ENCODE measurements at places on chromosomes 3 and 15.

- no peak for DNase-seq
Observed at GRCh38 chr3:101010296-101010695, 17.1 kb upstream of the ABI3BP start.

DNA sequence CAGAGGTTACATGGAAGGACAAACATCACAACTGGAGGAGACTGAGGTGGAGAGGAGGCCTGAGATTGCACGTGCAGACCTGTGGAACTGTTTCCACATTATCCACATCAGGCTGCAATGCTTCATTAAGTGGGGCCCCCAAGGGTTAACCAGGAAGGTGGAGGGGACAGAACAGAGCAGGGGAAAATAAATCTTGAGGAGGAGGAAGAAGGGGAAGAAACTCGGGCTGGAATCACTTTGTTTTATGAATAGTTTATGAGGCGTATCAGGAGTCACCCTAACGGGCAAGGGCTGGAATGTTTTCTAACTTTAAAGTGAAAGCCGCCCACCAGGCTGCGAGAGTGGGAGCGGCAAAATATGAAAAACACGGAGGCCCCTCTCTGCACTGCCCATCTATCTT is 154.9 kb downstream of the WNT5A start:
- DNase-seq: no peak

DNA sequence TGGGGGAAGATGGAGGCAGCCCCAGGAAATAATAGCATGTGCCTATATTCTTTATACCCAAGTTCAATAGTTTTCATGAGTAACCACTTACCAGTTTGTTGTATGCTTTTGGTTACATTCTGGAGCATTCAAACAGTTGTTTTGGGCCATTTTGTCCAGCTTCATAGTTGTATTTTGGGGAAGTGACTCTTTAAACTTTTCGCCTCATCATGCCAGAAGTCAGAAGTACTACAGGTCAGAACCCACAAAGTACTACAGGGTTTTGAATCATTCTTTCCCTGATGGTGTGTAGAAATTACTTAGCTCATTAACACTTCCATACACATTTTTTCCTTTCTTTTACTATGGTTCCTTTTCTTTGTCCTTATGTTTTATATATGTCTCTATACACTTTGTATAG is 210.6 kb downstream of the ARPP21 start:
- DNase-seq: no peak

GRCh38 chr15:26372706-26373105 is 400.2 kb downstream of the GABRB3 start:
- DNase-seq: no peak

DNA sequence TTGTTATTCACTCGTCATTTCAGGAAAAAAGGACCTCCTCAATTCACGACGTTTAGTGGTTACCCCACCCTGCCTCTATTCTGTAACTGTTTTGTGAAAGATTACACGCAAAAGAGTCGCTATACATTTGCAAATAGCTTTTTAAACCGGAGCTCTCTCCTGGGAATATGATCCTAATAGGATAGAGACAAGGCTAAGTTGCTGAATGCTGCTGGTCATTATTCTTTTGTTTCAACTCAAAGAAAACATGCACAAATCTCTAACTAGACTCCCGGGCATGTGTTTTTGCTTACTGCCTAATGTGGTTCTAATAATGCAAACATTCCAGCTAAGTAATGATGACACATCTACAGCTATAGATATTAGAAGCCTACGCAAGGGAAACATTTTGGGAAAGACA is 214.6 kb upstream of the MDFIC2 start:
- DNase-seq: no peak

DNA sequence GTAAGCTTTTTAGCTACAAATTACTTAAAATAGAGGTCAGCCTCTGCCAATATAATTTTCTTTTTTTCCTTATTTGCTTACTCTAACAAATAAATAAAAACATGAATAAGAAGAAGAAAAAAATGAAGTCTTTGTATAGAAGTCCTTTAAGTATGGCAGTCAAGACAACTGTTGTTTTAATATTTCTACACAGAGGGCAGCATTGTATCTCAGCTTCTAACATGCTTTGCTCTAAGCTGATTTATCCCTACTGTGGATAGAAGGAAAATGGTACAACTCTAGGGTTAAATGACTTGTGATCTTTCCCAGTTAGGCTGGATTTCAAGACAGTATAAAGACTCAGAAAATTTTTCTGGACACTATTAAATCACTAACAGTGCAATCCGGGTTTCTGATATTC is 104.3 kb upstream of the MEIS2 start:
- DNase-seq: no peak

GRCh38 chr3:28978092-28978491 is 302.8 kb upstream of the RBMS3 start:
- no peak for DNase-seq

GRCh38 chr3:11074451-11074850 is 79.8 kb upstream of the HRH1 start:
- no peak for DNase-seq

DNA sequence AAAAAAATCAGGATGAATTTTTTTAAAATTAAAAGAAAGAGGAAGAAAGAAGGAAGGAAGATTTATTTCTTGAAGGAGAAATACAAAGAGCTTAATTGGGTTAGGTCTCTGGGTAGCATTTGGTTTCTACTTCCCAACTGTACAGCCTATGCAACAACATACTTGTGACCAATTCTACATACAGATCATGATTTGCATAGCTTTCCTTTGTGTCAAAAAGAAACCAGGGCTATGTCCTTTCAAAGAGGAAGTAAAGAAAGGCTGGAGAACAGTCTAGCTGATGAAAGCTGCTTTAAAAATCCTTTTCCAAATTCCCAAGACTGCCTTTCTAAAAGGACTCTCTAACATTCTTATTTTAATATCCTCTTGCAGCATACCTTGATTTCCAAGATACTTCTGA is 6.1 kb upstream of the HGD start:
- no peak for DNase-seq

- no peak for DNase-seq
Observed at GRCh38 chr15:78979456-78980320, 34.8 kb upstream of the CTSH start.

DNA sequence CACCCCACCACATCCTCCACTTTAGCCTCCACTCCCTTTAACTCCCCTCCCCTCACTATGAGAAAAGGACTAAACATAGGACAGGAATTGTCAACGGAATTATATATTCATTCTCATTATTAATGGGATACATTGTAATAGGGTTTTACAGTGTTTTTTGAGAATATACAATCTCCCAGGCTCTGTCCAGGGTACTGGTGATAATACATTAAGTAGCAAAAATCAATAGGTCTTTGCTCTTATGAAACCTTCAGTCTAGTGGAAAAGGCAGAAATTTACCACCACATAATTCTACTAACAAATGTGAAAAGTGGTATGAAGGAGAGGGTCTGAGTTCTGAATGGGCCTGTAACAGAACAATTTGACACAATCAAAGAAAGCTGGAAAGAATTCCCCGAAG is 28.2 kb upstream of the IGSF11 start:
- DNase-seq: no peak

GRCh38 chr3:177835917-177836316 is 638.6 kb upstream of the TBL1XR1 start:
- no peak for DNase-seq

- no peak for DNase-seq
Observed at GRCh38 chr15:62165793-62166375, 799 bp upstream of the C2CD4B start.

DNA sequence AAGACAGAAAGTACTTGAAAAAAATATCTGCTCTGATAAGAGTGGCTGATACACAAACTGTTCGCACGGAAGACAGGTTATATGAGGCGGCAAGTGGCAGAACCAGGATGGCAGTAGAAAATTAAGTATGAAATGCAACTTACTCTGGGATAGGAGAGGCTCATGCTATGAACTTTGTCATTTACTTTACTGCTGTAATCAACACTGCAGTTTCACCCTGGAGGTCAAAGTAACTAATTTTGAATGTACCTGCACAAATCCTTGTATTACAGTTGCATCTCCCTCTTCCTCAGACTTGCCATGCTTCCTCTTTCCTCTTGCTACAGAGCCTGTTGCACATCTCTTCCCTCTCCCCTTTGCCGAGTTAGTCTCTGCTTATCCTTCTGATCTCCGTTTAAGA is 38.8 kb downstream of the HACL1 start:
- DNase-seq: no peak

DNA sequence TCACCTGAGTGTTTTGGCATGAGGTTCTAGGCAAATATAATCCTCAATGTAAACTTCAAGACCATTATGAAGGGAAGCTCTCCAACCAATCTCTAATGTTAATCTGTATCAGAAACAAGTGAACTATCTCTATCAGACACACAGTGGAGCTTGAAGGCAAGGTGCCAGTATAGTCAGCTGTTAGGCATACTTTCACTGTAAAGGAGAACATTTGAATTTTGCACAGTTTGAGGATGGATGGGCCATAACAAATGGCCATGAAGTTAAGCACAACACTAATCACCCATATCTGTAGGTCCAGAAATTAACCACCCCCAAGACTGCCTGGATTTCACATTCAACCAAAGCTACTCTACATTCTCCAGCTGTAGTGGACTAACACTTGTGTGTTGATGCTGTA is 69.1 kb upstream of the LMOD3 start:
- DNase-seq: no peak

DNA sequence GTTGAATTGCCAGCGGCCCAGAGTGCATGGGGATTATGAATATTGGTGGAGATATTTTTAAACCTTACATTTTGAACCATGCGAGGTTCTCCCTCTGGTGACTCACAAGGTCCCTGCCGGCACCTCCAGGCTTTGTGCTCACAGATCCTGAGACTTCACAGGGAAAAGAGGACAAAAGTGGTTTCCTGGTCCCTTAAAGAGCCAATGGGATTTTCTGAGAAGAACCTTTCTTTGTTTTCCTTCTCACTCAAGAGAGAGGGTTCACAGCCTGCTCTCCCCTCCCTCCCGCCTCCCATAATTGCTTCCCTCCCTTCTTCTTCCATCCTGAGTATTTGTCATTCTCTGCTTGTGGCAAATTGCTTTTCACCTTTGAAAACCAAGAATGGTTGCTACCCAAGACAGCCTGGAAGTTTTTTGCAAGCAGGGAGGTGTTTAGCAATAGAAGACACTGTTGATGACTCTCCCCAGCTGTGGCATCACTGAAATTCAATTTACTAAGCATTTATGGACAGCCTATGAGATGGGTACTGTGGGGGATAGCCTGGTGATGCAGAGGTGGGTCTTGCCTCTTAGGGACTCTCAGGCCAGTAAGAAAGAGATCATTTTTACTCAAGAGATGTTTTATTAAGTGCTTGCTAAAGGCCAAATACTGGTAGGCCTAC is 76.6 kb downstream of the CPN2 start:
- DNase-seq: no peak

GRCh38 chr3:98957681-98958080 is 56.2 kb upstream of the DCBLD2 start:
- DNase-seq: no peak

- no peak for DNase-seq
Observed at GRCh38 chr3:35677797-35678196, 38.5 kb downstream of the ARPP21 start.

DNA sequence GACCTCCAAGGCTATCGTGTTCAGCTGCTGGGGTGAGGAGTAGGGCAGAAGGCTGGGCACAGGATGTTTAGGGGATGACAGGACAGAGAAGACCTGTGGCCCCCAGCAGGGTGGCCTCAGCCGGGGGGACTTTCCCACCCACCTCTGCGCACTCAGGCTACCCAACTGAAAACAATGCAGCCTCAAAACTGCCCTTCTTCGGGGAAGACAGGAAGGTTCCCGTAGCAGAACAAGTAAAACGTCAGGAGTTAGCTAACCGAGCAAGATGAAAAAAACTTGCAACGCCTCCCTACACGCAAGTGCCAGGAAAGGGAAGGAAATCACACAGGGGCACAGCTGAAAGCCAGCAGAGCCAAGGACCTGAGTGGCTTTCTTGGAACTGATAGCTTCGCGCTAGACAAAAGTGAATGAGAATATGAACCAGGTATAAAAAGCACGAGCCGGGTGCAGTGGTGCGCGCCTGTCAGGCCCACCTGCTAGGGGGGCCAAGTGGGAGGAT is 38.4 kb upstream of the FURIN start:
- no peak for DNase-seq

- DNase-seq: no peak
Observed at GRCh38 chr3:148512648-148513047, 185.1 kb upstream of the AGTR1 start.

GRCh38 chr15:47266566-47266965 is 450.7 kb upstream of the SEMA6D start:
- no peak for DNase-seq

DNA sequence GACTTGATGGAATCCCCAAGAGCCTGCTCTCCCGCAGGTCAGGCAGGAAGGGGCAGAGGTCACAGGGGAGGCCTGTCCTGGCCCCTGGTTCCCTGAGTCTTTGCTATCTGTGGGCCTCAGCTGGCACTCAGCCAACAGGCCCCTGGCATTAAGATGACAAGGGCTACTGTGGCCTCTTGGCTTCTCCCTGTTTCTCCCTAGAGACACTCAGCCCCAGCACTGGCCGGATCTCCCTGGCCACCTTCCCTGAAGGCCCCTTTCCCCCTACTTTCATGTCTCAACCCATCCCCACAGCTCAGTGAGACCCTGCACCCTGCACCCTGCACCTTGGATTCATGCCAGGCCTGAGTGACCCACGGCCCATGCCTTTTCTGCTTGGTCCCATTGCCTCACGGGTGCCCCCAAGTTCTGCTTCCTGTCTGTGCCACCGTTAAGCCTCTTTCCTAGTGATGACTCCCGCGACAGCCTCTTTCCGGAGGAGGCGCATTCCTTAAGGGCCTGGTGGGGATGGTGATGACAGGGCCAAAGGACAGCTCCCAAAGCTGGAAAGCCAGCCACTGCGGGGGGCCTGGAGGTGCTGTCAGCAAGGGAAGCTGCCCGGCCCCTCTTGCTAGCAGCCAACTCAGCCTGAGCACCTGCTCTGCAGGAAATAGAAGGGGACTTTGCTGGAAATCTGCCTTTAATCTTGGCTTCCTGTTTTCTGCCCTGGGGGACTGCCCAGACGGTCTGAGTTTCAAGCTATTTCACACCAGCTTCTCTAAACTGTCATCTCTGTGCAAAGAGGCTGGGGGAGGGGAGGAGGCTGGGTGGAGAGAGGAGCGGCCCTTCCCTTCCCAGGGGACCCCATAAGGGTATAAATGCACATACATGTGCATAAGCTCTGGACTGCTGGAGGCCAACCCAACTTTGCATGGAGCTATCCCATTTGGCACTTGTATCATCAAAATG is 4.8 kb upstream of the CSK start:
- peak; percentile 62 for DNase-seq

- no peak for DNase-seq
Observed at GRCh38 chr3:47612879-47613278, 34.2 kb upstream of the CSPG5 start.

GRCh38 chr15:87873516-87873915 is 383.0 kb downstream of the NTRK3 start:
- DNase-seq: no peak

- DNase-seq: no peak
Observed at GRCh38 chr3:154123906-154124305, 2.7 kb downstream of the ARHGEF26 start.
